ENCODE measurements at places on chromosomes 3 and 15.

DNA sequence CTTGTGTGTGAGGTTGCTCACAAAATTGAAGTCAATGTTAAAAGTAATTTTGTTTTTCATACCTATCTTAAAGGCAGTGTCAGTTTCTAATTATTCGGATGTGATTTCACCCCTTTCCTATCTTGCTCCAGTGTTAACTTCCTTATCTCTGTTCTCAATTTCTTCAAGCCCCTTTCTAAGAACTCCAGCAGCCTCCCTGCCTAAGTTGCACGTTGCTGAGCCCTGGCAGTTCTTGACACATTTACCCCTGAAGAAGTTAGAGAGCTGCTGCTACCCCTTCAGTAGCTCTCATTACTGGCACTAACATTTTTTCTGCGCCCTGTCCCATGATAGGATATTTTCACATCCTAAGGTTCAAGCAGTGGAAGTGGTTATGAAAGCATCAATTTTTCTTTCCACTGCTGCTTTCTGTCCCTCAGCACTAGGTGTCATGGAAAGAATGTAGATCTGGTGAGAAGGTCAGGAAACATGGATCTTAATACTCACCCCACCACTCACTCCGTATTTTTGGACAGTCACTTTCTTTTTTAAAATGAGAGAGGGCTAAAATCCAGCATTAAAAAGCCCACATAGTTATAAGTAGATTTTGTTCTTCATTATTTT lies 62.9 kb downstream of the OPA1 start:
- no peak for DNase-seq

GRCh38 chr3:36905545-36905944 lies 39.3 kb downstream of the TRANK1 start:
- no peak for DNase-seq

GRCh38 chr3:104750581-104750980 lies 616.1 kb upstream of the ALCAM start:
- DNase-seq = no peak

GRCh38 chr15:72809329-72809728 lies 25.8 kb upstream of the ADPGK start:
- no peak for DNase-seq

- no peak for DNase-seq
These were observed 79.4 kb downstream of the TM4SF4 start for GRCh38 chr3:149553781-149554451.

GRCh38 chr3:156808025-156808424 lies 18.1 kb upstream of the LEKR1 start:
- no peak for DNase-seq

DNA sequence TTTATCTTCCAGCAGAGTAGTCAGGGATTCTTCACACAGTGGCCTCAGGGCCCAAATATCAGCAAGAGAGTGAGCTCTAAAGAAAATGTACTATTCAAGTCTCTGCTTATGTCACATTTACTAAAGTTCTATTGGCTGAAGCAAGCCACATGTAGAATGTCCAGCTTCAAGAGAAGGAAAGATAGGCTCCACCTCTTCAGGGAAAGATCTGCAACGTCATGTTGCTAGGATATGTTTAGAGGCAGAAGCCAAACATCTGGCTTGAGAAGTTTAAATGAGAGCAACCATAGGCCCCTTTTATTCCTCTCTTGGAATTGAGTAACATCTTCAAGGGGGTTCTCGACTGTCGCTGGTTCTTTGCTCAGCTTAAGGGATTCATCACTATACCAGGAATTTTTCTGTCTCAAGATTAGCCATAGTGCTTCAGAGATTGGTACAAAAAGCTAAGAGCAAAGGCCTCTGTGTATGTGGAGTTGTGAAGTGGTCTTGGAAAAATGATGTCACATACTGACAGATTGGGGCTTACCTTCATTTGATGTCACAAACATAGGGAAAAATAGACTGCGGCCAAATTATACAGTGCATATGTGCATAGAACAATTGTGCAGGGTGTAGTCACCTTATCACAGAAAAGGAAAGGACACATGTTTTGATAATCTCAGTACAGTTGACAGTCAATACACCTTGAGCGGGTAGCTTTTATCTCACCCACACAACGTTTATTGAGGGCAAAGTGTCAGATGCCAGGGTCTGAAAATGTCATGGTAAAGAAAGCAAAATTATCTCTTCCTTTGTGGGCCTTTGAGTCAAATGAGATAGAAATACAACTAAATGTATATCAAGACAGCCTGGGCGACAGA lies 11.3 kb upstream of the THRB start:
- DNase-seq = no peak

DNA sequence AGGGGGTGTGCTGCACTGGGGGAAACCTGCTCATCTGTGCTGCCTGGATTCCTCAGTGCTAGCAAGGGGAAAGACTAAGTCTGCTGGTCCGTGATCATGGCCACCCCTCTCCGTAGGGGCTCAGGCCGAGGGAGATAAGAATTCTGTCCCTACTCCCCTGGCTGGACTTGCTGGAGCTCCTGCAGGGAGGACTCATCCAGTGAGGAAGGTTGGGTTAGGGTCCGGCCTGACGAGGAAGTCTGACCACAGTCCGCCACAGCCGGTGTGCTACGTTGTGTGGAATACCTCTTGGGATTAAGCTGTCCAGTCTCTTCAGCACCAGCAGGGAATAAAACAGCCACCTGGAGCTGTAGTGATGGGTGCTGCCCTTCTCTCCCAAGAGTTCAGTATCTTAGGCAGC lies 1309.1 kb upstream of the CADM2 start:
- DNase-seq = no peak

DNA sequence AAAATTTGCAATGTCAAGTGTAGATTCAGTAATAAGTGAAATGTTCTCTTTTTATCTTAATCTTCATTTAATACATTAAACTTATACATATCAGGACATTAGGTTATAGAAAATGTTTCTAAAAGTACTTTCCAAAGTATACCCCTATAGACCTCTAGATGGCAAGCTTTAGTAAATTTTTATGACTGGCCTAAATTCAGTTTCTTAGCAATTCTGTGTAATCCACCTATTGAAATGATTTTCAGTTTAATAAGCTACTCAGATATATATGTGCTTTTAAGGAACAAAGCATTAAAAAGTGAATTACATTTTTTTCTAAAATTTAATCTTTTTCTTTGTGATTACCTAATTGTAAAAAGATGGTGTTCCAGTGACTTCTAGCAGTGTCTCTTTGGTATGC lies 342.2 kb downstream of the GBE1 start:
- DNase-seq = no peak

GRCh38 chr15:36996538-36997181 lies 103.7 kb downstream of the MEIS2 start:
- DNase-seq = no peak

GRCh38 chr3:188546835-188547670 lies 393.1 kb downstream of the LPP start:
- no peak for DNase-seq

DNA sequence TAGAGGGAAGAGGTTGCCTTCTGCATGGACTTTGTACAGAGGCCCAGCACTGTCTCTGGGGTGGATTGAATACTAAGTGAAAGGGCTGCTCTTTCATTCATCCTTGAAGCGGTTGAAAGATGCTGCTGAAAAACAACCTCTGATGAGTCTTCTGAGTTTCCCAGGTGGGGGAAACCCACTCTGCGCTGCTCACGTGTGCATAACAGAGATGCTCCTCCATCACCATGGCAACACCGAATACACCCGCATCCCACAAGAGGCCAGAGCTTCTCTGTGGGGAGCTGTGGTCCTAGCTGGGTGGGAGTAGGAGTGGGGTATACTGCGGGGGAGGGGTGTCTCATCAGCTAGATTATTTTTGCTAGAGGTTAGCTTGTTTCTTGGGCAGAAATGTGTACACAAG lies 6.1 kb upstream of the SYN2 start:
- DNase-seq = no peak

DNA sequence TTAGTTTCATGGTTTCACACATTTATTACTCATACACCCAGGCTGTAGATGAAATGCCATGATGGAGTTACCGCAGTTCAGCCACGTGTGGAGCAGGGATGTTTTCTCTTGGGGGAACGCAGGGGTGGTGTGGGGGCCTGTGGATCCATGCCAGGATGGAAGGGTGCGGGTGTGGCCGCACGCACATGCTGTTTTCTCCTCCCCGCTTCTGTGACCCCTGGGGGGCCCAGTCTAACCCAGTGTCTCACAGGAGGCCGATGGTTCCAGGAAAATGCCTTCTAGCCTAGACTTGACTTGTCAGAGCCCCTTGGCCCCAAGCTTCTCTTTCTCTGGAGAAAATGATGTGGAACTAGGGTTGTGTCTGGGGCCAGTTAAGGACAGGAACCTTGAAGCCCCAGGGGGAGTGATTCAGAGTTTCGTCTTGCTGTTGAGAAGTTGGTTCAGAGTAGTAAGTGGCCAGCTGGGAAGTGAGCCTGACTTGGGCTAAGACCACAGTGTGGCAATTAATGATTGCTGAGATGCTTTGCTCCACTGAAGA lies 240.4 kb upstream of the BHLHE40 start:
- no peak for DNase-seq

- no peak for DNase-seq
These were observed 53.7 kb downstream of the DLG1 start for GRCh38 chr3:197244751-197245150.

DNA sequence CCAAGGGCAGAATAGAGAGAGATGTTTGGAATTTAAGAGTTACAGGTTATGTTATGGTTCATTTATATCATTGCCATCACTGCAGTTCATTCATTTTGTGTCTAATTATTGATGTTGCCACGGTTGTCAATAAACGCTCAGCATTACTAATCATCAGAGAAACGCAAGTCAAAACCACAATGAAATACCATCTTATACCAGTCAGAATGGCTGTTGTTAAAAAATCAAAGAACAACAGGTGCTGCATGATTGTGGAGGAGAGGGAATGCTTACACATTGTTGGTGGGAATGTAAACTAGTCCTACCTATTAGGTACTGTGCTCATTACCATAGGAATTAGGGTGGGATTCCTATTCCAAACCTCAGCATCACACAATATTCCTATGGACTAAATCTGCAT lies 350.5 kb downstream of the TIGIT start:
- DNase-seq = no peak

- no peak for DNase-seq
These were observed 465.8 kb upstream of the ROBO1 start for GRCh38 chr3:80233576-80233975.

- no peak for DNase-seq
These were observed 95.5 kb downstream of the CHST2 start for GRCh38 chr3:143215059-143215458.

- DNase-seq = no peak
These were observed 69.1 kb upstream of the MAGI1 start for GRCh38 chr3:66107855-66108254.

DNA sequence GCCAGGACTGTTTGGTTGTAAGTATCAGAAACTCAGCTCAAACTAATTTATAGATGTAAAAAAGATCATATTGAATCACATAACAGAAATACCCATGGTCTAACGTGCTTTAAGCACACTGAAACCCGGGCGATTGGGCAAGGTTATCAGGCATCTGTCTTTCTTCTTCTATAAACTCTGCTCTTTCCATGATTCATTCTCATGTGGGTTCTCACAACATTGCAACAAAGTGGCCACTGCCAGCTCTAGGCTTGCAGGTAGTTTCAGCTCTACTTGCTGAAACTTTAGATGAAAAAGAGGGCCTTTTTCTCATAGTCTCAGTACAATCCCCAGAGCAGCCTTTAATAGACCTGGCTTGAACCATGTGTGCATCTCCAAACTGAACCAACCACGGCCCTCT lies 456.1 kb downstream of the MFSD1 start:
- DNase-seq = no peak

DNA sequence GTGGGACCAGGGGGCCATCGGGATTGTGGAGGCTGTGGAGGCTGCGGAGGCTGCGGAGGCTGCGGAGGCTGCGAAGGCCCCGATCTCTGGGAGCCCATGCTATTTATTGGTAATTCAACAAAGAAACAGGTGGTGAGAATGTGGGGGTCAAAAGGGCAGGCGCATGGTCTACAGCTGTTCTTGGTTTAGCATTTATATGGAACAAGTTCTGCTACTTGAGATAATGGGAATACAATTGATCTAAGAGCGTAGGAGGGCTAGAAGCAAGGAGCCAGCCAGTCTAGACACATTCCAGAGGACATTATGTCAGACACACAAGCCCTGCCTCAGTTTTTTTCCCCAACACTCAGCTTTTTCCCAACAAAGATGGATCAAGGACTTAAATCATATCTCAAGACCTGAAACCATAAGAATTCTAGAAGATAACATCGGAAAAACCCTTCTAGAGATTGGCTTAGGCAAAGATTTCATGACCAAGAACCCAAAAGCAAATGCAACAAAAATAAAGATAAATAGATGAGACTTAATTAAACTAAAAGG lies 20.1 kb downstream of the C3orf80 start:
- no peak for DNase-seq

- DNase-seq = no peak
These were observed 1.4 kb upstream of the FOXB1 start for GRCh38 chr15:60002528-60003218.

DNA sequence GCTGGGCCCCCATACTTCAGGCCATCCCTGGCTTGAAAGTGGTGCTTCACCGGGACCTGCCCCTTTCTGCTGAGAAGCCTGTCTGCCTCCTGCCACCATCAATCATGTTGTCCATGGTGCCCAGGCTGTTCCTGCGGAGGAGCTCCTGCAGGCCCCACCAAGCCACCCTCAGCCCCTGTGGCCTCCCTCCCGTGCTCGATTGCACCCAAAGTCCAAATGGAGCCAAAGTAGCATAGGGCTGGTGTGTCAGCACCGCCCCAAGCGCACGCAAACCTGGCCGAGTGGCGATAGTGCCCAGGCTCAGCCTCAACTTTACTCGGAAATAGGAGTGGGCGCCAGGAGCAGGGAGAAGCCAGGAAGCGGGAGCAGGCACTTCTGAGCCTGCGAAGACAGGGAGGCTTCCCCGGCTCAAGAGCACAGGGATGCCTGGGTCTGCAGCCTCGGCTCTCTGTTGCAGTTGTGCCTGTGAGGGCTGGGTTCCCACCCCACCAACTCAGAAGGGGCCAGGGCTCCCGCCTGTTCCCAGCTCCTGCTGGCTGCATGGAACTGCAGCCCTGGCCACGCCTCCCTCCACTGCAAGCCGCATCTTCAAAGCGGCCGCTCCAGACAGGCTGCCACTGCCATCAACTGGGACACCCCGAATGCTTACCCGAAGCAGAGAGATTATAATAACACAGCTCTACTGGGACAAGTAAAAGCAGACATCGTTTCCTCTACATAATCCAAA lies 203.0 kb downstream of the ARRDC4 start:
- no peak for DNase-seq

- DNase-seq = no peak
These were observed 97.4 kb downstream of the DTWD1 start for GRCh38 chr15:49718234-49718633.
